Left ventricle myocardium inferior (tissue), 1 donor: ENCODE measurements at places on chromosomes 3 and 15.

DNA sequence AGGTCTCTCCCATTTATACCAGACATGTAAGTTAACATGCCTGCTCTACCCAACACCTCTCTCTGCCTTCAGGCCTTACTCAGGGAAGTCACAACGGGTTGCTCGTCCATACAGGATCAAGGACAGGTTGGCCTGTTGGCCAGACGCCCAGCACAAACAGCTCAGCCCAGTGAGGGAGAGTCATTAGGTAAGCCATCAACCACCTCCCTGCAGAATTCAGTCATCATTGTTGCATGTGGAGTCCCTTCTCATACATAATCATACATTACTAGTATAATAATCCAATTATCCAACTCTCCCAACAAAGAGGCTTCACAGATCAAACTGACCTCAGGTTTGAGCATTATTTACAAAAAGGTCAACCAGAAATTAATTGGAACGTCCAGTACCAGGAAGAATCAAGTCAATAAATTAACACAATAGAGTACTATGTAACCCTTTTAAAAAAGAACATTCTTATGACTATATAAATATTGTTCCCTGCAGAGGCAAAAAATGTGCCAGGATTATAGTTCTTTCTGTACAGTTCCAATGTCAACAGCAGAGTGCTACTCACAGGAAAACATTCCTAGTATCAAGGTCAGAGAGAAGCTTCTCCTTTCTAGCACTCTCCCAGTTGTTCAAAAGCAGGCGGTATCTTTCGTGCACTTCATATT is 33.2 kb downstream of the HOMER2 start:
- DNase-seq = peak; percentile 41

- no peak for DNase-seq
Observed at GRCh38 chr3:14570089-14570488, 29.9 kb upstream of the GRIP2 start.

DNA sequence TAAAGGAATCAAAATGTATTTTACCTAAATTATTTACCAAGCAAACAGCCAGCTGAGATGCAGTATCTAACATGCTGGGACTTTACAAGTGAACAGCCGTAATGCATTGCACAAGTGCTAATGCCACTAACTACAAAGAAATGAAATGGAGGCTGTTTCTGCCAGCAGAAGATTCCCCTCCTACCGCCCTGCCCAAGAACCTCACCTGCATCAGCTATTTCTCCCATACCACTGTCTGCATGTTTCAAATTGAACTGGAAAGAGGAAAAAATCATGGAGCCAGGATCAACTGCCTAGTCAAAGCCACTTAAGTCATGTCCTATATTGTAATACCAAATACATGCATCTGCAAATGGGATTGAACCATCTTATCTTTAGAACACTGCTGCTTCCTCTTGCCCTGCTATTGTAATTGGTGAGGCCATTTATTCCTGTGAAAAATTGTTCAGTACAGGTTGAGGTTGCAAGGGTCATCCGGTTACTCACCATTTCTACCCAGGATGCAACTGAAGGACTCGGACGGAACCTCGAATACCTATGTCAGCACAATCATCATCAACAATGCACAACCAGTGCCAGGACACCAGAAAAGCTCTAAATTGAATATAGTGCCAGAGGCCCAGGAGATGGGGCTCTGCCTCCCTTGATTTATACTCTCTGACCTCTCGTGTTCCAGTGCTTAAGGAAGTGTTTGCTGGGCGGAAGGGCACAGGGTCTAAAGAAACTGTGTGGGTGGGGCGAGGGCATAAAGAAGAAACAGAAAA is 27.5 kb downstream of the ANXA2 start:
- no peak for DNase-seq

- no peak for DNase-seq
Observed at GRCh38 chr3:101193957-101194356, 126.4 kb downstream of the IMPG2 start.
